ENCODE measurements at places on chromosomes 1 and 21.

- peak; percentile 77 for DNase-seq
Observed at GRCh38 chr1:6459850-6460265, 6.1 kb downstream of the TNFRSF25 start.

- DNase-seq: no peak
Observed at GRCh38 chr1:163737261-163737660, 415.5 kb downstream of the NUF2 start.

DNA sequence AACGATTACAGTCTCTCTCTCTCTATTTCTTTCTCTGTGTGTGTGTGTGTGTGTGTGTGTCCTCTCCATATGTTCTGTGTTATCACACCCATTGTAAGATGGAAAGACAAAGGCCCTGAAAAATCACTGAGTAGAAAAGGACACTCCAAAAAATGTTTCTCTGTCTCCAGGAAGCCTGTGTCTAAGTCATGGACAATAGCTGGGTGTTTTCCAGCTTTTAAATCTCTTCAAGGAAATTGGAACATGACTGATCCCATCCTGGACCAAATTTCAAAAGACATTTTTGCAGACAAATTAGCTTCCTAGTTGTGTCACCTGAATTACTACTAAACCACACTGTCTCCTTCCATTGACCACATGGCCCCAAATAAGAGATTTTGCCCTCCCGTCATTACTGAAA is 31.0 kb upstream of the LMX1A start:
- DNase-seq: no peak

DNA sequence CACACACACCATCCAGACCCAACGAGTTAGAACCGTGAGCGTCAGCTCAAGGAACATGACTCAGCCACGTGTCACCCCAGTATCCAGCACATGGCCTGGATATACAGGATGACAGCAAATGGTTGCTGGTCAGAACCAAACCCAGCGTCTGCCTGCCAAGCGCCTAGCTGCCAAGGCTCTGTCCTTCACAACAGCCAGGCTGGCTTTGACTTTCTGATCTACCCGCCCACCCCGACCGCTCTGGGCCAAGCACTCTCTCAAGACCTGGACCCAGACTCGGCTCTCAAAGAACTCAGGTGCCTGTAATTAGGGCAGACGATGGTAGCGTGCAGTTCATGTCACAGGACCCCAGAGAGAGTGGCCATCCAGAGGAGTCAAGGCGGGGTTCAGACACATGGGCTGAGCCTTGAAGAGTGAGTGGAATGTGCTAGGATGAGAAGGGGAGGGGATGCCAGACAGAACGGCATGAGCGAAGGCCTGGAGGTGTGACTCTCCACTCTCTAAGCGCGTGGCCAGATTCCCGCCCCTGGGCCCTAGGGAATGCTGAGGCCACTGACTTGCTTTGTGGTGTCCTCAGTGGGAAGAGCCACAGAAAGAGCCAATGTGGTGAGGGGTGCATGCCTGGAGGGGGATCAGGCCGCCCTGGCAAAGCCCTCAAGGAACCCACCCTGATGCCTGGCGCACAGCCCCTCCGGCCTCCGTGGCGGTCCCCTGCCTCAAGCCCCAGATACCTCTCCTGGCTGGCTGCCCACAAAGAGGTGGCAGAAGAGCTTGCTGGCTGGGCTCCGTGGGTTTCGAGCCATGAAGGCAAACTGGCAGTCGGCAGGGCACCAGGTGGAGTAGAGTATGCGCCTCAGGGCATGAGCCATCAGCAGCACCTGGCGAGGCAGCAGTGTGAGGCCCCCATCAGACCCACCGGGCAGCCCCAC is 7.0 kb downstream of the SH2D5 start:
- DNase-seq: no peak

DNA sequence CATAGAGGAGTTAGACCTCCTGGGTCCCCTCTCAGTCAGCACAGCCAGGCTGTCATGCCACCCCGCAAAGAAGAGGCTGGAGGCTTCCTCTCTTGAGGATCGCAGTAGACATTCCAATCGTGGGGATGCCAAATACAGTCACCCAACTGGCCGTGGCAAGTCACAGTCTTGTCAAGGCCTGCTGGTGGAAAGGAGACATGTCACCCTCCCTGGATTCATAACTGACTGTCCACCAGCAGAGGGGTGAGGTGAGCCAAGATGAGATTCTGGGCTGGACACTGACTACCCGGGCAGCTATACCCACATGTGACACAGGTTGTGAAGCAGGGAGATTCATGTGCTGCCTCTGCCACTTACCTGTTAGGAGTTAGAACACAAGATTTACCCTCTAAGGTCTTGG is 123.5 kb upstream of the NGF start:
- no peak for DNase-seq

All from posterior cingulate gyrus (tissue), 11 donors.